ENCODE measurements at places on chromosomes 11 and 22.

DNA sequence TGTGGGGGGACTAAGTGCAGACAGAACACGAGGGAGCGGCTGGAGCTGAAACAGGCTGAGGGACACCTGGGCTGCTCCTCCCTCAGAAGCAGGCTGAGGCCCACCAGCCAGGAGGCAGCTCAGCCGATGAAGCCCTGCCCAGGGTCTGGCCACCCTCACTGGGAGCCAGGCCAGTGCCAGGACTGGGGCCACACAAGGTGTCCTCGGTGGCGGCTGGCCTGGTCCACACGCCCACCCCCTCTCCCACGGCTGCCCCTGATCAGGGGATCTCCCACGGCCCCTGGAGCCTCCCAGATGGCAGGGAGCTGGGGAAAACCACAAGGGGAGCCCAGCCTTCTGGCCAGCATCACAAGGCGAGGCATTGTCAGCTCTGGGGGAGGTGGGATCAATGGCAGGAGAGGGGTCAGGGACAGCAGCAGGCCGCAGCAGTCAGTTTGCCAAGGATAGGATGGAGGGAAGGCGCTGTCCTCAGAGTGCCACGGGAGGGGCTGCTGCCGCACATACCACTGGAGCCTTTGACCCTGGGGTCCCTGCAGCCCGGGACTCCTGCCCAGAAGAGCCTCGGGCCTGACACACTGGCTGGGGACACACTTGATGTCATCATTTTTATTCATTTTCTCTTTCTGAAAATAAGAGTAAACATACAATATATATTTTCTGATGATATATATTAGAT is 11.7 kb upstream of the RASL10A start:
- DNase-seq: no peak

- no peak for DNase-seq
Observed at GRCh38 chr22:24482575-24482974, 12.6 kb upstream of the UPB1 start.

- DNase-seq: peak; percentile 68
Observed at GRCh38 chr11:45872651-45873356, 12.6 kb upstream of the MAPK8IP1 start.

DNA sequence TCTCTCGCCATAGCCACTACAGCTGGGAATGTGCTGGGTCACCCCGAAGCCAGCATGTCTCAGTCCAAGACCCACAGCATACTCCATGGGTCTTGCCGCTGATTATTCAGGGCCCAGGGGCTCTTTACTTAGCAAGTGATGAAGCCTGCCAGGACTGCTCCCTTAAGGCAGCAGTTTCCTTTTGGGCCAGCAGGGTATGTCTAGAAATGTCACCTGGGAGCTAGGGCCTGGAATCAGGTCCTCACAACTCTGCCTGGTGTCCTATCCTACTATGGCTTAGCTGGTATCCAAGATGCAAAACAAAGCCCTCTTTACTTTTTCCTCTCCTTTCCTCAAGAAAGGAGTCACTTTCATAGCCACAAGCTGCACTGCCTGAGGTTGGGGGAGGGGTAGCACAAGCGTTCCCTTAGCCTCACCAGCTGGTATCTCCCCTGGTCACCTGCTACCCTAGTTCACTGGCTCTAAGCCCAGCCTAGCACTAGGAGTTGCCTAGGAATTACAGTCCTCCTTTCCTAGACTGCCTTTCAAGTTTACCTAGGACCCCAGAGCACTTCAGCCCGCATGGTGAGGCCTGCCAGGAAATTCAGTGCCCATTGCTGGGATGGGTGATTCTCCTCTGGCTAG is 22.6 kb upstream of the NCR3LG1 start:
- DNase-seq: no peak

DNA sequence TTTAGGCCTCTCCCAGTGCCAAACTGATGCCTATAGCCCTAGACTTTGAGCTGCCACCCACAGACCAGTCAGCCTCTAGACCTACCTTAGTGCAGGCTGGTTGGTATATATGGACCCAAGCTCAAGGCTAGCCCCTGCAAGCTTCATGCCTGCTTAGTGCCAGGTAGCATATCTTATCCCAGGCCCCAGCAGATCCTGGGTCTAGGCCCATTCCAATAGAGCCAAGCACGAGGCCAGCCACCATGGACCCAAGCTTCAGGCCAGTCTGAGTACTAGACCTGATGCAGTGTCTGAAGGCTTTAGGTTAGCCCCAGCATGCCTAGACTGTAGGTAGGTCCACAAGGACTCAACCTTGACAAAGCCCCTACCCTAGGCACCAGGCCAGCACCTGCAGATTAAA is 1081.7 kb downstream of the JRKL start:
- no peak for DNase-seq

DNA sequence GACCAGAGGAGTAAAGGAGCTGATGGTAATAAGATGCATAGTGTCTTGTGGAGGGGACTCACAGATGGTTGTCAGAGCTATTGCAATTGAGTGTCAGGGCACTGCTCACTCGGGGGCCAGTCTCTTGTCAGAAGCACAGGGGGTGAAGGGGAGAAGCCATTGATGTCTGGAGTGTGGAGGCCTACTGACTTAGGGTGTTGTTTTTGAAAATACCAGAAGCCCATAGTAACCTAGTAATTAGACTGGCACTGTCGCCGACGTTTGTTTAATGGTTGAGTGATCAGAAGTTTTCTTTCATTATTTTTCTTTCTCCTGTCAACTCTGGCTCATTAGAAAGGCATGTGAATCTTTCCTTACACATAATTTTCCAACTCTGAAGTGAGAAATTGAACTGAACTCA is 151.6 kb upstream of the TENM4 start:
- DNase-seq: no peak

DNA sequence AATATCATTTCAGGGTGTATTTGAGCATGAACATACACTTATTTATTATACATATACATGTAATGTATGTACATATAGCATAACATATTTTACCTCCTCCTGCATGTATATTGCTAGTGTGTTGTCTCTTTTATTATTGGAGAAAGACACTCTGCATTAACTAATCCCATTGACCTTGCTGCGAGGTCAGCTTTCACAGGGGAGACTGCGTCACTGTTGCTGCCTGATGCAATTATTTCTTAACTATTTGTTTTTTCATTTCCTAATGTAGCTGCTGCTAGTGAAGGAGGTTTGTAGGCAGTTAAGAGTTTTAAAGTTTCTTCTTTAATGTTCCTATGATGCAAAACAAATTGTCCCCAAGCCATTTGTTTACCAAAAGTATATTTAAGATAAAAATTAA is 185.4 kb upstream of the CNTN5 start:
- no peak for DNase-seq

DNA sequence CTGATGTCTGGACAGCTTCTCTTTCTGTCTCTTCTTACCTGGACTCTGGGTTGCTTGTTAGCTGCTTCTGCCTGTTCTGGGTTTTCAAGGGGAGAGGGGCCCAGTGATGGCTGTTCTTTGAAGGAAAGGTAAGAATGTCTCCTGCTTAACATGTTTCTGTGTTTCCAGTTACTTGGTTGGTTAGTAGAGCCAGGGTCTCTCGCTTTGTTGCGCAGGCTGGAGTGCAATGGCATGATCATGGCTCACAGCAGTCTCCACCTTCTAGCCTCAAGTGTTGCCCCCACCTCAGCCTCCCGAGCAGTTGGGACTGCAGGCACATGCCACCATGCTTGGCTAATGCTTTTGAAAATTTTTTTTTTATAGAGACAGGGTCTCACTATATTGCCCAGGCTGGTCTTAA is 126.6 kb downstream of the BCR start:
- DNase-seq: peak; percentile 12

- DNase-seq: no peak
Observed at GRCh38 chr11:28835317-28835716, 727.1 kb downstream of the METTL15 start.

GRCh38 chr22:49297286-49297870 is 530.3 kb downstream of the BRD1 start:
- DNase-seq: peak; percentile 57

- no peak for DNase-seq
Observed at GRCh38 chr11:5605849-5606248, 9.4 kb downstream of the TRIM6 start.

DNA sequence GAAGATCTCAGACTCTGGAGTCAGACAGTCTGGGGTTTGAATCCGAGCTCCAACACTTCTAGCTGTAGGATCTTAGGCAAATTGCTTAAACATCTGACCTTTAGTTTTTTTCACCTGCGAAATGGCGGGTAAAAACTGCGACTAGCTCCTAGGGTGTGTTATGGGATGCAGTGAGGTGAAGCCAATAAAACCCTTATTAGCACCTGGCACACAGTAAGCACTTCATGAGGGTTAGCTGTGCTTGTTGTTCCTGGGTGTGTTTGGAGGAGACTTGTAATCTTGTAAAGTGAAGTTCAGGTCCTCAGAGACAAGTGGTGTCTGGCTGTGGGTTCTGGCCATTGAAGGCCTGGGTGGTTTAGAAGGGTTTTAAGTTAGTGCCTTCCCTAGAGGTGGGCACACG is 68.9 kb downstream of the ZBTB16 start:
- no peak for DNase-seq

DNA sequence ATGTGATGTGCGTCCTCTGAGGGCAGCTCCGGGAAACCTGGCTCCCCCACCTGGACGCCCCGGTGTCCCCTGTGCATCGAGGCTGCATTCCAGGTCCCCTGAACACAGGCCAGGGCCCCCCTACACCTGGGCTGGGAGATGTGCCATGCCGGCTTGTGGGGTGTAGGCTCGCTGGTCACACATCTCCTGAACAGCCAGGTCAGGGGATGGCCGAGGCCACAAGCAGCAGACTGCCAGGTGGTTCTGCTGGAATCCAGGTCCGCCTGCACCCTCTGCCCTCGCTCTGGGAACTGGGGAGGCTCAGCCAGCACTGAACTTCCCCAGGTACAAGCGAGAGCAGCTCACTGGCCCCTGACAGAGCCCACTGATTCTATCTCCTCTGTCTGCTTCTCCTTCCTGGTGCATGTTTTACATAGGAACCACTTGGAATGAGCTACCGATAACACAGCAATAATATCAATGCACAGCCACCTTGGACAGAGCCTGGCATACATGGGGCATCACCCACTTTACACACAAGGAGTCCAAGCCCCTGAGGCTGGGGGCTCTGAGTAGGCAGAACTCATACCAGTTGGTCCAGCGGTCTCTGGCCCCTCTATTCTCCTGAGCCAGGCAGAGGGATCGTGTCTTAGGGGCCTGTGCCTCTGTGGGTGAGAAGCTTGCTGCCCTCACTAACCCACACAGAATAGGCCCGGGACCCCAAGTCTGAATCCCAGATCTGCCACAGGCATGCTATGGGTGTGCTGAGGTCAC is 46.8 kb downstream of the TBX1 start:
- peak; percentile 34 for DNase-seq

GRCh38 chr11:123822032-123822431 is 15.9 kb upstream of the OR6M1 start:
- no peak for DNase-seq

DNA sequence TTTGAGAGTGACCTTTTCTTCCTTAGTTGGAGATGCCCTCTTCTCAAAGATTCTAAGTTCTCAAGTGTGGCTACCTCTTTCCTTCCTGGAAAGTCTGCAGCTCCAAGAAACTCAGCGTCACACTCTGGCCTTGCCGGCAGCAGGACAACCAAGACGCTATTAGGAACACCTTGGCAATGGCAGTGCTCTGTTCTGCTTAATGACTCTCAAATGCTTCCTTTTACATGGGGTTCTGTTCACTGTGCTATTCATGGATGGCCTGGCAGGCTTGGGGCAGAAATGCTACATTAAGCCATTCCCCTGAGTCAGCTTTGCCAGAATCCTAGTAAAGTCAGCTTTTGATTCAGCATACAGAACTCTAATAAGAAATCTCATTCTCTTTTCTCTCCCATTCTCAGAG is 25.9 kb downstream of the LARGE2 start:
- DNase-seq: no peak

GRCh38 chr22:26588729-26589366 is 1.1 kb downstream of the TPST2 start:
- no peak for DNase-seq

DNA sequence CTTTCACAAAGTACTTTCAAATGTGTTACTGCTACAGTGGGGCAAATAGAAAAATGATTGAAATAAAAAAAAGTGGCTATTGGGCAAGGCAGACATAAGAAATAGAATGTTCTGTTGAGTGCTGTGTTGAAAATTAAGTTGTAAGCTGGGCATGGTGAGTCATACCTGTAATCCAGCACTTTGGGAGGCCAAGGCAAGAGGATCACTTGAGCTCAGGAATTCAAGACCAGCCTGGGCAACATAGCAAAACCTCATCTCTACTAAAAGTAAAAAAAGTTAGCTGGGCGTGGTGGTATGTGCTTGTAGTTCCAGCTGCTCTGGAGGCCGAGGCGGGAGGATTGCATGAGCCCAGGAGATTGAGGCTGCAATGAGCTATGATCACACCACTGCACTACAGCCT is 26.9 kb upstream of the LDHA start:
- DNase-seq: no peak

- DNase-seq: no peak
Observed at GRCh38 chr11:94305146-94305545, 766 bp downstream of the IZUMO1R start.

DNA sequence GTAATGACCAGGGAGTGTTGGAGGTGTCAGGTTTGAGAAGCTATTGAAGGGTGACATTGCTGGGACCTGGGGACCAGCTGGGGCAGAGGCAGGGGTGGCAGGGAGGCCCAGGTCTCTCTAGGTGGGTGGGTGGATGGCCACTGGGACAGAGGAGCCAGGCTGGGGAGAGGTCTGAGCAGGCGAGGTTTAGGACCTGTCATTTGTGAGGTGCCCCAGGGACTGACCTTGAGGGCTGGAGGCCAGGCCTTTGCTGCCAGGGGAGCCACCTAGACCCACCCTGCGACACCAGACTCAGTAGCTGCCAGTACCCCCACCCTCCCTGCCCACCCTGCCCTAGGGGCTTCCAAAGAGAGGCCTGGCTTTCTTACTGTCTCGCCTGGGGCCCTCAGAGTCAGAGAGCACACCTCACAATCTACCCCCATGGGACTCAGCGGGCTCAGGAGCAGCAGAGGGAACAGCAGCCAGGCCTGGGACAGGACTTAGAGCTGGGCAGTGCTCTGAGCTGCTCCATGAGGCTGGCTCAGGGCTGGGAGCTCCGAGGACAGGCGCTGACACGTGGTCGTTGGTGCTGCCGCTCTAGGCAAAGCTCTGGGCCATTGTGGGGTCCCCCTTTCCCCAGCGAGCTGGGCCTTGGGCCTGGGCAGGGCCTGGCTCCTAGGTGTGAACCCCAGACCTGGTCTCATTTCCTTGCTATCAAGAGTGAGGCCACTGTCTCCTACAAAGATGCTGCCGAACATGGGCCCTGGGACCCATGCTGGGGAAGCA is 28.6 kb upstream of the PPARA start:
- no peak for DNase-seq

GRCh38 chr11:70409871-70410270 is 11.5 kb downstream of the CTTN start:
- no peak for DNase-seq

DNA sequence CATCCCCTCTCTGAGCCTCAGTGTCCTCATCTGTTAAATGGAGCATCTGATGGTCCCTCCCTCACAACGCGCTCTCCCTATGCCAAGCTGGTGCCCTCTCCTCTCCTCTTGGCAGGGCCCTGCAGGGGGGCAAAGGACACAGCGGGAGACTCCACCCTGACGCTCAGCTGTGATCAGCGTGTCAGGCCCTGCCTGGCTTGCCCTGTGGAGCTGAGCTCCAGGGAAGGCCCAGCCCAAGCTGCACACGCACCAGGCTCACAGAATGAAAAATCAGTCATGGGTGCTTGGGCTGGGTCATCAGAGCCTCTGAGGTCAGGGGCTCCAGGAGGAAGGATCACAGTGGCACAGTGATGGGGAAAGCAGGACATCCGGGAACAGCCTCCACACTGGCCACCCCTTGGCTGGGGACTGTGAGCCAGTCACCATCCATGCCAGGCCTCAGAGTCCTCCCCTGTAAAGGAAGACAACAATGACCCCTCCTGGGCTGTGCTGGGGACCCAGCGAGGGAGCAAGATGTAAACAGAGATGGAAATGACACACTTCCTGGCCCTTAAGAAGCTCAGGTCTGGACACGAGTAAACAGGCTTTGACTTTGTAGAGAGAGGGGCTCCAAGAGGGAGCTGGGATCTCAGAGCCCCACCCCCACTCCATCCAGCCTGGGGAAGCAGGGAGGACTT is 36.6 kb downstream of the RPL3 start:
- DNase-seq: no peak
